ENCODE measurements at places on chromosomes 13 and 19.

DNA sequence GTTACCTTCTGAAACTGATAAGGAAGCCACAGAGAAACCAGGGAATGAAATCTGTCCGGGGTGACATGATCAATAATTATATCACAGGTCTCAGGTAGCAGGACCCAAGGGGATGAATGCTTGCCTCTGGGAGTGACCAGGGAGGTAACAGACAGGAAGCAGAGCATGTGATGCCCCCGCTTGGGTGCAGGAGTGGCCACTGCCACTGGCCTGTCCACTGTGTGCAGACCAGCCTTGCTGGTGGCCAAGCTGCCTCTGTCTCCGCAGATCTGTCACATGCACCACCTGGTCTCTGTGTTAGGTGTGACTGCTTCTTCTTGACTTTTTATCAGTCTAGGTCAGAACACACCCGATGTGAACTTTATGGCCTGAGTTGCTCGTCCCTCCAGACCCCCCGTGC lies 71.8 kb downstream of the PEPD start:
- DNase-seq: no peak

DNA sequence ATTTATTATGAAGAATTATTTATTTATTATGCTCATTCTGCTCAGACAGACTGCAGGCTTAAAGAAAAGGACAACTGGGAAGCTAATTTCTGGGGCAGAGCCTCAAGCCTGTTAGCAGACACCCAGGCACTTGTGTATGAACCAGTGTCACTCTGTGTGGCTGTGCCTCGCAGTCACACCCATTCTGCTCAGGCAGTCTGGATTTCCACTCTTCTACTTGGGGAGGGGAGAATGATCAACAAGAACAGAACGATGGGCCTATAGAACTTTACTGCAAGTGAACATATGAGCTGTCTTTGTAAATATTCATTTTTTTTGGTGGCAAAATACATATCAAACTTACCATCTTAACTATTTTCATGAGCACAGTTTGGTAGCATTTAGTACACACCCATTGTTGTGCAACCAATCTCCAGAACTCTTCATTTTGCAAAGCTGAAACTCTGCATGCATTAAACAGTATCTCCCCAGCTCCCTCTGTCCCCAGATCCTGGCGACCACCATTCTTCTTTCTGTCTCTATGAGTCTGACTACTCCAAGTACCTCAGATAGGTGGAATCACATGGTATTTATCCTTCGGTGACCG lies 181.7 kb downstream of the NUFIP1 start:
- no peak for DNase-seq

GRCh38 chr19:48443731-48444128 lies 2.1 kb upstream of the GRWD1 start:
- DNase-seq: no peak

DNA sequence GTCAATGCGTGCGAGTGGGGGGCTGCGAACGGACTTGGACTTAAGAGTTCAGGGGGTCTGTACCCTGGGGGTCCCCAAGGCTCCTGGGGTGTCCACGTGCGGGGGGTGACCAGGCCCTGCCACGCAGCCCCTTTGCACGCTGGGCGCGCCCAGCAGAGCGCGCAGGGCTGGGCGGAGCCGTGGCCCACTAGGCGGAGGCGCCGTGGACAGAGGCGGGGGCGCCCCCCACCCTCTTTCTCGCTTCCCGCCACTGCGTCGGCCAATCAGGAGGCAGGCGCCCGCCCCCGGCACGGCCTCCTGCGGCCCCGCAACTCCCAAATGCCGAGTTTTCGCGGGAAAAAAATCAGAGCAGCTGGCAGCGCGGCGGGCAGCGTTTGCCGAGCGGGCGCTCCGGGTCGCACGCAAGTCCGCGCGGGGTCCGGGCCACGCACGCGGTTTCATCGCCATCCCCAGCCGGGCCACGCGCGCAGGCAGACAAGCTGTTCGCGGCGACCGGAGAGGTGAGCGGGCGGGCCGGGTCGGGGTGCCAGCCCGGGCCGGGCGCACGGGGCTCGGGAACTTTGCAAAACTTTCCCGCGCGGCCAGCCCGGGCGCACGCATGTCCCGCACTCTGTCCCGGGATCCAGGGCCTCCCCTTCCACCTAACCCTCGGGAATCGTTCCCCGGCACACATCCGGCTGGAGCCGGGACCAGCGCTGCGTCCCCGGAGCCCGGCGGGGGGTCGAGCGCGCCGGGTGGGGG lies at the start of gene UHRF1:
TSS of gene UHRF1 (plus strand) at position 346 of the 741 bp plus-strand sequence. CDS start 1,385 bp downstream, outside the sequence.
- no peak for DNase-seq

GRCh38 chr19:10637894-10638293 lies 12.5 kb downstream of the SLC44A2 start:
- no peak for DNase-seq

DNA sequence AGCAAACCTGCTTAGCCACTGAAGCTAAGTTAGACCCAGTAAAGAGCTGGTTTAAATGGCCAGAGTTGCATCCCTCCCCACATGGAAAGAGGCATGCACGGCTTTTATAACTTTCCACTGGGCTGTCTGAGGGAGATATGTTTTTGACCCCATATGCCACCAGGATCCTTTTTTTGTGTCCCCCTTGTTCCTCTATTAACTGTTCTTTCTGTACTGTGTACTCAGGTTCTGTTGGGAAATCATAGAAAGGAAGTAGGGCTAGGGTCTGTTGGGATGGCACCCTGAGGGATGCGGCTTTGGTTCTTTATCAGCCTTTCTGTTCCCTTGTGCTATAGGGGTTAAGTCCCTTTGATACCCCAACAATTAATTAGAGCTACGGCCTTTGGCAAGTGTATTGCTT lies 12.2 kb upstream of the TM9SF2 start:
- no peak for DNase-seq

- DNase-seq: no peak
Measured at GRCh38 chr13:112760931-112761330, 71.1 kb downstream of the ATP11A start.

DNA sequence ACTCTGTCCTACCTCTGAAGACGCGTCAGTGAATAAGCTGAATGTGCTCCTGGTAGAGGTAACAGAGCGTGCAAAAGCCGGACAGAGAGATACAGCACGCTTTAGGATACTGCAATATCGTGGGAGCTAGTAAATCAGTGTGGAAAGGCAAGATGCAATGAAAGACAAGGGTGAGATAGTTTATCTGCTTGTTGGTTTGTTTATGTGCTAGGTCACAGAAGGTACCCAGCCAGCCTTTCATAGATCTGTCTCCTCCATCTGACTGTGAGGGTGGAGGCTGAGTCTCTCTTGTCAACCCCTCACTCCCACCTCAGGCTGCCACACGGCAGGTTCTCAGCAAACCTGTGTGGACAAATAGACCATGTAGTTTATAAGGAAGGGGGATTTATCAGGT lies 904 bp upstream of the GIPC1 start:
- no peak for DNase-seq

DNA sequence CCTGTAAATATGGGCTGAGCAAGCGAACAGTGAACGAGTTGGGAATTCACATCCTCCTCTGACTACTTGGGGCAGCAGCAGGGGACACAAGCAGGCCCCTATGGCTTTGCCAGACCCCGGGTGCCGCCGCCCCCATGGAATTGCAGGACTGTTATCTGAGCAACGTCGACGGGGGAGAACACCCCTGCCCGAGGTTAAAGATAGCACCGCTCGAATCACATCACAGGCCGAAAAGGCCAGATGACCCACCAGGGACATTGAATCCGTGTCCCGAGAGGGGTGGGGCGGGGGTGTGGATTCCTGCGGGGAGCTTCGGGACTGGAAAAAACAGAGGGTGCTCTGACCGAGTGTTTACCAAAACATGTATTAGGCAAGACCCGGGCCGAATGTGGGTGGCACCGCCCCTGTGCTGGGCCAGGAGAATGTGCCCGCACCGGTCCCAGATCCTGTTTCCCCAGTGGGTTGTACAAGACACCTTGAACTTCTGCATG lies 9.1 kb downstream of the FEM1A start:
- no peak for DNase-seq

DNA sequence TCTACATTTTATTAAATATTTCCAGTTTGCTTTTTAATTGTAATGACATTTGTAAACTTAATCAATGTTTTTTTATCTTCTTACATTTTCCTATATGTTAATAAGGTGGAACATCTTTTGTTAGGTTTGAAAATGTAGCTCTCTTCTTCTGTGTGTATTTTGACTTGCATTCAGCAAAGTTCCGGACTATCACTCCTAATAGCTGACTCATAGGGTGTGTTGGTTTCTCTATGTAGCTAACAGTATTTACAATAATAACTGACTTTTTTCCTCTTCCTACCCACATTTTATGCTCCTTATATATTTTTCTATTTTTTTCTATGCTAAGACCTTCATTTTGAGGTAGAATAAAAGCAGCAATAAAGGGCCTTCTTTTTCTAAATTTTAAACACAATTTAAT lies 28.1 kb downstream of the MYO16 start:
- no peak for DNase-seq

DNA sequence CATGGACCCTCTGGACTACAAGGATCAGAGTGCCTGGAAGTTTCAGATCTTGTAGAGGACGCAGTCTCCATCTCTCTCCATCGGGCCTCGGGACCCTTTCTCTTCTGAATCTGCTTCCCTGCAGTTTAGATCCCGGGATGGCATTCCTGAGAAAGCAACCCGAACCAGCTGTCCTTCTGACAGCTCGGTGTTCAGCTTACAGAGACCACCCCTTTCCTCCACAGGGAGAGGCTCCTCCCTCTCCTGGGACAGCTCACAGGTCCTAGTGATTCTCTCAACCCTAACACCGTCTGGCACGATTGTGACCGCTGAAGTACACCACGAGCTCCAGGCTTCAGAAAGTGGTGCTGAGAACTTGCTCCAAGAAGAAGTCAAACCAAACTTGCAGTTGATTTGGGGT lies 18.2 kb downstream of the CRX start:
- no peak for DNase-seq

Measured in T-helper 22 cell (primary cell).